Urinary bladder (tissue), 4 donors: ENCODE measurements at places on chromosomes 16 and 17.
A peak's percentile ranks its signal among the peaks of the same experiment; 100 is the strongest.

GRCh38 chr17:29210879-29211278, 30.7 kb upstream of the MYO18A start:
- no peak for DNase-seq

DNA sequence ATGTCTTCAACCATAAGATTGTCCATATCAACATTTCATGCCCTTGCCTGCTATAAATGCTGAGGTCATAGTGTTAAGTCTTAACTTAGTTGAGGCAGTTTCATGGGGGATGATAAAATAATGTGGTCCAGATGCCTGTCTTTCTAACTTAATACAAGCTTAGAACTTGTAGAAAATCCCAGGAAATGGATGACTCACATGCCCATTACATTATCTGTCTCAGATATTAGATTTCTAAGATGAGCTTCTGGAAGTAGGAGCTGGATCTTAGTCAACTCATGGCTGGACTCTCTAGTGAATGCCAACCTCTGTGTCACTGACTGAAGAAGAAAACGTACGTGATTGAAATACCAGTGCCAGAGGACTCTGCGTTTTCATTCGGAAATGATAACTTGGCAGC, 797.5 kb upstream of the EEF2KMT start:
- DNase-seq: no peak

GRCh38 chr16:78310990-78311561, 211.6 kb downstream of the WWOX start:
- DNase-seq: no peak

GRCh38 chr17:37833237-37833859, 88.5 kb upstream of the HNF1B start:
- no peak for DNase-seq

GRCh38 chr17:68125111-68125870, 89.8 kb downstream of the KPNA2 start:
- DNase-seq: no peak

DNA sequence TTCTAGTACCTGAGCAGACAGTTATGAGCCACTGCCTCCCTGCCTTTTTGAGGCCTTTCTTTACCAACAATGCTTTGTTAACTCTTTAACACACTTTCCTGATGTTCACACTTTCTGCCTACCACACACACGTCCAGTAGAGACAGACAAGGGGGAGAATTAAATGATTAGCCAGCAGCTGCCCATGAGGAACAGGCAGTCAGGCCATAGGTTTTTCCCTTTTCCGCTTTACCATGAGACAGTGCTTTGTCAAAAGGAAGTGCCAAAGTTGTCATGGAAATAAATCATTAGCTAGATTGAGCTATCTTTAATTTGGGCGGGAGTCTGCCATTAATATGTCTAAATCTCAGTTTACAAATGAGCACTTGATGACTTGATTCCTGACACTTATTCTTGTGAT, 102.1 kb downstream of the PITPNC1 start:
- DNase-seq: no peak

GRCh38 chr17:29716566-29716965, 93.9 kb upstream of the CORO6 start:
- no peak for DNase-seq

DNA sequence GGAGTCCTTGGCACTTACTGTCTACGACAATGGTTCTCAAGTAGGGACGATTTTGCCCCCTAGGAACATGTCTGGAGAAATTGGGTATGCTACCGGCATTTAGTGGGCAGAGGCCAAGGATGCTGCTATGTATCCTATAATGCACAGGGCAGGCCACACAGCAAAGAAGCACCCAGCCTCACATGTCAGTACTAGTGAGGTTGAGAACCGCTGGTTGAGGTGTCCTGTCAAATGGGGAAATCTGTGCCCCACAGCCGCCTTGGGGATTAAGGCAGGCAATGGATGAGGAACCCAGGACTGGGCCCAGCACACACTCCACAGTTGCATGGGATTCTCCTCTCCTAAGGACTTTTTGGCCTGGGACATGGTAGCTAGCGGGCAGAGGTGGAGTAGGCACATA, 86.7 kb upstream of the TOB1 start:
- DNase-seq: no peak

DNA sequence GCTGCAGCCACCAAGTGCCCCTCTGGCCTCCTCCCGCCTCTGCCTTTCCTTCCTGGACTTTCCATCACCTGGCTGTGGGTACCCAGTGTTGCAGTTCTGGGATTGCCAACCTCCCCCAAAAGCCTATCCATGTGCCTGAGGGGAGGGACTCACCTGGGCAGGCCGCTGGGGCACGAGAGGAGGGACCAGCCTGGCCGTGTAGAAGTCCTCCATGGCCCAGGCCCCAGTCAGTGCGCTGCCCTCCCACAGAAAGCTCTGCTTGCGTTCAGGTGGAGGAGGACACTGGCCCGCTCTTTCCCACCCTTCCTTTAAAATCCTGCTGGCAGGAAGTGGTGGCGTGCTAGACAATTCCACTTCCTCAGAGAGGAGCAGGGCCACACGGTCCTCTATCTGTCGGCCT, 14.2 kb downstream of the SLX4 start:
- no peak for DNase-seq

GRCh38 chr16:72877374-72878028, 170.4 kb downstream of the ZFHX3 start:
- peak; percentile 31 for DNase-seq

GRCh38 chr16:22360963-22361659, 13.3 kb downstream of the CDR2 start:
- no peak for DNase-seq

- DNase-seq: no peak
Observed at GRCh38 chr17:27994586-27994985, 47.9 kb upstream of the NLK start.

DNA sequence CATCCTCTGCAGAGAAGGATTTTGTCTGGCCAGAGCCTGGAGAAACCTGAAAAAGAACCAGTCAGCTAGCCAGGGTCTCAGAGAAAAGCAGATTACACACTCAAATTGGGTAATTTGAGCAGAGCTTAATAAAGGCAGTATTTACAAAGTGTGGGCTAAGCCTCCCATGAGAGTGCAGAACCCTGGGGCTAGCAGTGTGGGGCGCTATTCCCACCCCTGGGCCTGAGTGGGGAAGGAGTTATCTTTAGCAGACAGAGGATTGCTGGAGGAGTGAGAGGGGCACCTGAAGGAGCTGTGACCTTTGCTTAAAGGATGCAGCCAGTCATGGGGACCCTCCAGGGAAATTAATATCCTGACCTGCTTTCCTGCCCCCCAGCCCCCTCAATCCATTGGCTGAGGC, 46.2 kb downstream of the SNX20 start:
- DNase-seq: no peak

- DNase-seq: no peak
Observed at GRCh38 chr16:67805718-67806427, 487 bp downstream of the RANBP10 start.

DNA sequence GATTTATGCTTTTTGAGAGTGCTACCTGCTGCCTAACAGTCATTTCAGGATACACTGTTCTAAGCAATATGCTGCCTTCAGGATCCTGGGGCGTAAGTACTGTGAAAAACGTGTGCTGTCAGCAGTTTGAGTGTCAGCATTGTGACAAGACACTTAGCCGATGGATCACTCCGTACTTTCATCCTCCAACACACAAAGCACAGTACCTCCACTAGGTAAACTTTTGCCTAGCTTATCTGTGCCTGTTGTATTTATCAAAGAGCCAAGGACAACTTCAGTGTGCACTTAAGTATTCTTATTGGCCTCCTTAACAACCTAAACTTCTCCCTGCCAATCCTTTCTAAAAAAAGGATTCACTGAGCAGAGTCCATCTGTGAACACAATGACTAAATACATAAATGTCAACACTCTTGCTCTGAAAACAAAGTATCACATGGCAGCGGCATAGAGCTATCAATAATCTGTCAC, 33.8 kb upstream of the PHLPP2 start:
- no peak for DNase-seq

DNA sequence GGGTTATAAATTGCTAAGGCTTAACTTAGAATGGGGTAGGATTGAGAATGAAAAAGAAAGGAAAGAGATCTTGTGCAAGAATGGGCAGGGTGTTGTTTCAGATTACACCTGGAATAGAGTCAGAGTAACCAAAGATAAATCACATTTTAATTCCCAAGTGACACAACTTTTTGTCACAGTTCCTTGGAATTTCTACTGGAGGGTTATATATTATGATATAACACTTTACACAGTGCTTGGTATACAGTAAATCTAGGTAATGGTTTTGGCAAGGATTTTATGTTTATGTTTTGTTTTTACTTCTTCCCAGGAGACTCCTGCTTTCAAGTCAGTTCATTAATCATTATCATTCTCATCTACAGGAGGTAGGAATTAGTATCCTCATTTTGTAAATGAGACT, 115.7 kb upstream of the KCNJ16 start:
- no peak for DNase-seq

DNA sequence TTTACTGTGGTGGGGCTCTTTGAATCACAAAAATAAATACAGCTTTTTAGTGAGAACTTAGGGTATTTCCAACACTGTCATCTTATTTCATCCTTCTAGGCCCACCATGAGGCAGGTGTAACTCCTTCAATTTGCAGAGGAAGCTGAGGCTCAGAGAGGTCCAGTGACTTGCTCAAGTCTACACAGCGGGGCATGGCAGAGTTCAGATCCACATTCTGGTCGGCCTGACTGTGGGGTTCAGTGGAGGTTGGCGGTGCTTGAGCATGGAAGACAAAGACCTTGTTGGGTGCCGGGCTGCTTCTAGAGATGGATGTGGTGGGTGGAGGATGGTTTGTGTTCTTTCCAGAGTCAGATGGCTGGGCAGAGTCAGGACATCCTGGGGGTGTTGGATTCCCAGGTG, 39.8 kb downstream of the PLCG2 start:
- DNase-seq: no peak

GRCh38 chr16:88084881-88085280, 133.6 kb downstream of the BANP start:
- no peak for DNase-seq

DNA sequence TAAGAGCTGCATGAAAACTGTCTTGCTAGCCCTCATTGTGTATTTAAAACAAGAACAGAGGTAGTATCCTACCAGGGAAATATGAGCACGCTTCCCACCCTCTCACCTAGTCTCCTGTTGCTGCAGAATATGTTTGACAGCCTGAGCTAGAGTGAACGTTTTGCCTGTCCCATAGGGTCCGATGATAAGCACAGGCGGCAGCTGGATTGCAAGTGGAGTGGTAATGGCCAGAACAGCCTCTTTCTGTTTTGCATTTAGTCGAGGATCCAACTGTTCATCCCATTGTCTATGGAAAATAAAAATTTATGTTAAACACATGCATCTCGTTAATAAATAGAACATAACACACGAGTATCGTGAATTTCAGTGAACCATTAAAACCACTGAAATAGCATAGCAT, 84.2 kb downstream of the HELZ start:
- no peak for DNase-seq

DNA sequence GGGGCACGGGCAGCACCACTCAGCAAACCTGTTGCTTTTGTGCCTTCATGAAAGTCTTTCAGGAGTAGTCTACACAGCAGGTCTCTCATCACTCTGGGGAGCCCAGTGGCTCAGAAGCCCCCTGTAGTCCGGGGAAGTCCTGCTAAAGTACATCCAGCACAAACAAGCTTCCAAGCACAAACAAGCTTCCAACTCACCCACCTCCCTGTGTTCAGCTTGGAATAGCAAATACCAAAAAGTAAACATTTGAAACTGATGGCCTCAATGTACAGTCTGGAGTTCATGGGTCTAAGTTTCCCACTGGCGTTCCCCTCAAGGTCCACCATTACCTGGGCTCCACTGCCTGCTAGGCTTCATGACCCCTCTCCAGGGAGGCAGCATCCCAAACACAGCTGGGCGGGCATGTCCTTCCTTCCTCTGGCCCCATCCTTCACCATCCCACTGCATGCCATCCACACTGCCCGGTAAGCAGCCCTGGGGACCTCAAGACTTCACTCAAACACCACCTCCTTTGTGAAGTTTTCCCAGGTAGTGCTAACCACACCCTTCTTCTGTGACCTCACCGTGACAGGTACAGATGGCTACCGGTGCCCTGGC, 62.8 kb upstream of the SIAH1 start:
- DNase-seq: no peak

DNA sequence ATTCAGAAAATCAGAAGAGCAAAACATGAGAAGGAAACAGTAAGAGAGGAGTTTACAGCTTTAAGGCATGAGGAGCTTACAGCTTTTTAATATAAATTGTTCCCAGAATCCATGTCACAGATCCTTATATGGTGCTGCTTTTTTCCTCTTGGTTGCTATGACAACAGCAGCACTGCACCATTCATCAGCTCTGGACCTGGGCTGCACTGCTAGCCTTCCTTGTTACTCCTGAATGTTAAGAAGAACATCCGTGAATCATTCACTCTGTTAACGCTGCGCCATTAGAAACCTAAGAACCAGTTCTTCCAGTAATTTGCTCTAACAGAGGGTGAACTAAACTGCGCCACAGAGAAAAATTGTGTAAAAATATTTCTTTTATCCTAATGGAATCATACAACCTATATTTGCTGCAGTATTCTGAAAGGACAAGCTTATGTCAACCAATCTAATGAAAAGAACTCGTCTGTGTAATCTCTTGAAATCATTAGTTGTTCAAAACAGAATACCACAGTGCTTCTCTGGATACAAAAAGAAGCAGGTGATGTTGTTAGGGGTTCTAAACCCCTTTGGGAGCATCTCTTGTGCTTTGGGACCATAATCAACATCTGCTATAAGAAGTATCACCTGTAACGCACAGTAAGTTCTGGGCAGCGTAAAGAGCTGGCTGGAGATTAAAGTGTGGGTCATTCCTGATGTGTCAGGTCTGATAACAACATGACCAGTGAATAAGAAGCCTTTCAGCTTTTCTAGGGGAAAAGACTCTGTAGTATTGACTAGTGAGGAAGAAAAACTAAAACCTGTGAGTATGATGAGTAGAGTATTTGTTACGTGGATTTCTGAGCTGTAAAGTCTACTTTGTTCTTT, 151.2 kb downstream of the TANC2 start:
- peak; percentile 62 for DNase-seq

- DNase-seq: no peak
Observed at GRCh38 chr16:1777375-1778199, 4.7 kb upstream of the MRPS34 start.

GRCh38 chr16:31464348-31464769, 5.1 kb downstream of the ARMC5 start:
- no peak for DNase-seq

DNA sequence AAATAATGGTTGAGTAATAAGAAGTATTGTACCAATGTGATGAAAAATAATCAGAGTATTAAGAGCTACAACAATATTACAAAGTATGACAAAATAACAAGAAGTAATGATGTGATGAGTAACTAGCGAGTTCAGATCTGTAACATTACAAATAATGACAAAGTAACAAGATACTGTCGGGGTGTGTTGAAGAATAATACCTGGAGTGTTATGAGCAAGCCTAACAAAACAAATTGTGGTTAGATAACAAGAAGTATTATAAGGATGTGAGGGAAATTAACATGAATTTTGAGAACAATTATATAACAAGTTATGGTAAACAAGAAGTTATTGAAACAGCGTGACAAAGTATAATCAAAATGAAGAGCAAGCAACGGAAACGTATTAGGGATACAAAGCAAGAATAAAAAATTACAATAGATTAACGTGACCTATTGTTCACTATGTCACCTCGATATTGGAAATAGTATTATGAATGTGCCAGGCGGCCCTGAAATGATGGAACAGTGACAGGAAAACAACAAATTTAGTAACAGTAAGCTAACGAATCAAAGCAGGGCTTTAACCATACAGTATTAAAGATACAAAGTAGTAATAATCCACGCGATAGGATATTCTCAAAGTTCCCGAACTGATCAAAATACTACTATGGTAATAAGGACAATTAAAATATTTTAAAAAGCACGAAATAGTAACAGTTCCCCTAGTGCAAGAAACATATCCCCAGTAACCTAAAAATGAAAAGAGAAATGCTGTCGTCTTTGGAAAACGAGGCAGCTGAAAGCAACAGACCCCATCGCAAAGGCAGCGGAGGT, 1.6 kb downstream of the TBX4 start:
- DNase-seq: no peak
